CMK (cell line): ENCODE measurements at places on chromosomes 13 and 19.
A peak's percentile ranks its signal among the peaks of the same experiment; 100 is the strongest.

GRCh38 chr19:37977992-37978391 lies 71.0 kb downstream of the SIPA1L3 start:
- DNase-seq = no peak

DNA sequence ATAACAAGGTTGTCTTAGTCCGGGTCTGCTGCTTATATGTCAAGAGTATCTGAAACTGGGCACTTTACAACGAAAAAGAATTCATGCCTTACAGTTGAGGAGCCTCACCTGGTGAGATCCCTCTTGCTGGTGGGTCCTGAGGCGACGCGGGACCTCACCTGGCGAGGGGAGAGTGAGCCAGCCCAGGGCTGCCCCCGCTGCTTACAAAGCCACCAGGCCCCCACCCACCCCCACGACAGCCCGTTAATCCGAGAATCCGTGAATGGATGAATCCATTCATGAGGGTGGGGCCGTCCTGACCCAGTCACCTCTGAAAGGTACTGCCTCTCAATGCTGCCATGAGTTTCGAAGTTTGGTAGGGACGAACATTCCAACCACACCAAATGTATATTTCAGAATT lies 54.0 kb upstream of the F7 start:
- DNase-seq = no peak

DNA sequence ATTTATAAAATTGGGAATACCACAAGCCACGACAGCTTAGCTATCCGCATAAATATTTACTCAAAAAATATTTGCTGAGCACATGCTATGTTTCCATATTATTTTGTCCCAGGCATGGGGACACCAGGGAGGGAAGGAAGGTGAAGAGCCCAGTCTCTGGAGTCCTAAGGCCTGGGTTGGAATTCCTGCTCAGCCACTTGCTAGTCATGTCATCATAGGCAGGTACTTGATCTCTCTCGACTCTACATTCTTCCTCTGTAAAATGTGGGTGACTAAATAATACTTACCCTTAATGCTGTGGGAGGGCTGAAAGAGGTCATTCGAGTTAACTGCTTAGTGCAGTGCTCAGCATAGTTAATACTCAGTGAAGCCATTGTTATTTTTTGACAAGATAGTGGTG lies 4.3 kb upstream of the RNASEH2B start:
- DNase-seq = no peak

GRCh38 chr19:29644210-29644609 lies 21.1 kb upstream of the PLEKHF1 start:
- no peak for DNase-seq

DNA sequence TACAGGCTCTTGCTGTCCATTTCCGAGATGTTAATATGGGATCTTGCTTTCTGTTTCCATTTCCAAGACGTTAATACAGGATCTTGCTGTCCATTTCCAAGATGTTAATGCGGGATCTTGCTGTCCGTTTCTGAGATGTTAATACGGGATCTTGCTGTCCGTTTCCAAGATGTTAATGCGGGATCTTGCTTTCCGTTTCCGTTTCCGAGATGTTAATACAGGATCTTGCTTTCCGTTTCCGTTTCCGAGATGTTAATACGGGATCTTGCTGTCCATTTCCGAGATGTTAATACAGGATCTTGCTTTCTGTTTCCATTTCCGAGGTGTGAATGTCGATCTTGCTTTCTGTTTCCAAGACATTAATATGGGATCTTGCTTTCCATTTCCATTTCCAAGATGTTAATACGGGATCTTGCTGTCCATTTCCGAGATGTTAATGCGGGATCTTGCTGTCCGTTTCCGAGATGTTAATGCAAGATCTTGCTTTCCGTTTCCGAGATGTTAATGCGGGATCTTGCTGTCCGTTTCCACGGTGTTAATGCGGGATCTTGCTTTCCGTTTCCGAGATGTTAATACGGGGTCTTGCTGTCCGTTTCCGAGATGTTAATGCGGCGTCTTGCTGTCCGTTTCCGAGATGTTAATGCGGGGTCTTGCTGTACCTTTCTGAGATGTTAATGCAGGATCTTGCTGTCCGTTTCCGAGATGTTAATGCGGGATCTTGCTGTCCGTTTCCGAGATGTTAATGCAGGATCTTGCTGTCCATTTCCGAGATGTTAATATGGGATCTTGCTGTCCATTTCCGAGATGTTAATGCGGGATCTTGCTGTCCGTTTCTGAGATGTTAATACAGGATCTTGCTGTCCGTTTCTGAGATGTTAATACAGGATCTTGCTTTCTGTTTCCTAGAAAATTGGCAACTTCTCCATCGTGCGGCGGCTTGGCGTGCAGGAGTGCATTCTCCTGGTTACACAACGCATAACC lies 38.3 kb downstream of the PEX11G start:
- DNase-seq = peak; percentile 64
